ENCODE measurements at places on chromosomes 3 and 15.

GRCh38 chr3:58564456-58565160 is 12.6 kb downstream of the FAM107A start:
- no peak for DNase-seq

GRCh38 chr3:126888186-126888760 is 94.6 kb upstream of the PLXNA1 start:
- DNase-seq: no peak

DNA sequence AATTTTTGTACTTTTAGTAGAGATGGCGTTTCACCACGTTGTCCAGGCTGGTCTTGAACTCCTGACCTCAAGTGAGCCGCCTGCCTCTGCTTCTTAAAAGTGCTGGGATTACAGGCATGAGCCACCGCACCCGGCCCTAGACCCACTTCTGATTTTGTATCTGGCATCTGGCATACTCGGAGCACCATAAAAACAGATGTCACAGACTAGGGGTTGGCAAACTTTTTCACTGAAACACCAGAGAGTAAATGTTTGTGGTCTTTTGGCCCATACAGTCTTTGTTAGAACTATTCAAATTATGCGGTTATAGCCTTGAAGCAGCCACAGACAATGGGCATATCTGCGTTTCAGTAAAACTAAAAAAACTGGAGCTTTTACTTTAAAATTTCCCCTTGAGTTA is 110.7 kb downstream of the TJP1 start:
- no peak for DNase-seq

DNA sequence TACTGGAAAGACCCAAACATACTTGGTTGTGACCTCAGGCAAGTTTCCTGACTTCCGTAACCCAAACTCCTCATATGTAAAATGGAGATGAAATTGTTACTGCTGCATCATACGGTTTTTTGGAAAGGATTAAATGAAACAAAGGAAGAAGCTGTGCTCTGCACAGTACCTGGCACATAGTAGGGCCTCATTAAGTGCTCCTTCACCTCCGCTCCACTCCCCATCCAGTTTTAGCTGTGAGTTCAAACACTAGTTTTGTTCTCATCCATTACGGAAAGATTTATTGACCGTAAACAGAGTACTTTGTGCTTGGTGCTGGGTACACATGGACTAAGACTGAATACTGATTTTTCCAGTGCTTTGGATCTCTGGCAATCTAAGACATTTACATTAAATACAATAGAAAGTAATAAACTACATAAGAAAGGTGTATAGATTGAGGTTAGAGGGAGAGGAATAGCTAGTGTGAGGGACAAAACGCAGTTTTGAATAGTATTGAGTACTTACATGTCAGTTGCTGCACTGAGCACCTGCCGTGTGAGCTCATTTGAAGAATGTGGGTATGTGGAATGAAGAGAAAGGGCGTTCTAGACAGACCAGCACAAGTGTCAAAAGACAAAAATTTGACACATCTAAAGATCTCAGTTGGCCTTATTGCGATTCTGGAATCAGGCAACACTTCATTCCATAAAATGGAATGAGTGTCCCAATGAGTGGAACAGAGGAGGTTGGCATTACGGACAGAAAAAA is 594 bp upstream of the ICE2 start:
- peak; percentile 33 for DNase-seq

DNA sequence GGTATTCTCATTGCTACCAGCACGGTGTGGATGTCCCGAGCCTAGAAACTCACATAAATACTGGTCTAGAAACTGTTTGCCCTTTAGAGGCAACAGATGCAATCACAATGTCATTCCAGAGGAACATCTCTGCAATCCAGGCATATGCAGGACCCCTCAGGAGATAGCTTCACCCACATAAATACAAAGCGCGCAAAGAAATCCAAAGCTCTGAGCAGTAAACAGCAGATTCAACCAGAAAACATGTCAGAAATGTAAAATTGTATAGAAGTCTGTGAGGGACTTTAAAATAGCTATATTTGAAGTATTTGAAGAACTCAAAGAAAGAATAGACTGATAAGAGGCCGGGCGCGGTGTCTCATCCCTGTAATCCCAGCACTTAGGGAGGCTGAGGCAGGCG is 291.7 kb downstream of the FAM43A start:
- DNase-seq: no peak

DNA sequence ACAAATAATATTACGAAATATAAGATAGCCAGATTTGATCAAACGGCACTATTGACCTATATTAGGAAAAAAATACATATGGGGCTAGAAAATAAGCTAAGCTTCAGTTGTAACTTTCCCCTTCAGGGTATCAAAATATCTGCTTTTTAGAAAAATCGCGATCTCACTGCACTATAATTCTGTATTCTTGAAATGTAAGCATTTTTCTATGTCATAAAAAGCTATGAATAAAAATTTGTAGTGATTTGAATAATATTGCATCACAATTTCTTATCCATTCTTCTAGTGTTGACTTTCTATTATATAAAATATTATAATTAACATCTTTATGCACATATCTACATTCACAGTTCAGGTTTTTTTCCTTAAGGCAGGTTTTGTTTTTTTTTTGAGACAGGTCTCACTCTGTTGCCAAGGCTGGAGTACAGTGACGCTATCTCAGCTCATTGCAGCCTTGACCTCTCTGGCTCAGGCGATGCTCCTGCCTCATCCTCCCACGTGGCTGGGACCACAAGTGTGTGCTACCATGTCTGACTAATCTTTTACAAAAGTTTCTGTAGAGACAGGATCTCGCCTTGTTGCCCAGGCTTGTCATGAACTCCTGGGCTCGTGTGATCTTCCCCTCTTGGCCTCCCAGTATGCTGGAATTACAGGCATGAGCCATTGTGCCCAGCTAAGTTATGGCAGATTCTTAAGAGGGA is 21.6 kb downstream of the EMC4 start:
- no peak for DNase-seq

- DNase-seq: no peak
Measured at GRCh38 chr3:78258798-78259197, 1218.9 kb downstream of the ROBO2 start.

DNA sequence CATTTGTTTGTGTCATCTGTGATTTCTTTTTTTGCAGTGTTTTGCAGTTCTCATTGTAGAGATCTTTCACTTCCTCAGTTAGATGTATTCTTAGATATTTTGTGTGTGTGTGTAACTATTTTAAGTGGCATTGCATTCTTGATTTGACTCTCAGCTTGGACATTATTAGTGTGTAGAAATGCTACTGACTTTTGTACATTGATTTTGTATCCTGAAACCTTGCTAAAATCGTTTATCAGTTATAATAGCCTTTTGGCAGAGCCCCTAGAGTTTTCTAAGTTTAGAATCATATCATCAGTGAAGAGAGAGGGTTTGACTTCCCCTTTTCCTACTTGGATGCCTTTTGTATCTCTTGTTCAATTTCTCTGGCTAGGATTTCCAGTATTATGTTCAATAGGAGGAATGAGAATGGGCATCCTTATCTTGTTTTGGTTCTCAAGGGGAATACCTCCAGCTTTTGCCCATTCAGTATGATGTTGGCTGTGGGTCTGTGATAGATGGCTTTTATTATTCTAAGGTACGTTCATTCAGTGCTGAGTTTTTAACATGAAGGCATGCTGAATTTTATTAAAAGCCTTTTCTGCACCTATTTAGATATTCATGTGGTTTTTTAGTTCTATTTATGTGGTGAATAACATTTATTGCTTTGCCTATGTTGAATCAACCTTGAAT is 211.7 kb downstream of the MBNL1 start:
- DNase-seq: no peak

- peak; percentile 18 for DNase-seq
Measured at GRCh38 chr15:45431511-45431910, 53.2 kb upstream of the GATM start.

Measured in NB4 (cell line).